ENCODE measurements at places on chromosomes 7 and 10. TPM values are rescaled to one million over a fixed set of nuclear protein-coding genes. Genes with fewer than 3 reads are reported as not detected.
A peak's percentile ranks its signal among the peaks of the same experiment; 100 is the strongest.

GRCh38 chr7:36792421-36792820 is 68.1 kb upstream of the AOAH start:
- no peak for DNase-seq

DNA sequence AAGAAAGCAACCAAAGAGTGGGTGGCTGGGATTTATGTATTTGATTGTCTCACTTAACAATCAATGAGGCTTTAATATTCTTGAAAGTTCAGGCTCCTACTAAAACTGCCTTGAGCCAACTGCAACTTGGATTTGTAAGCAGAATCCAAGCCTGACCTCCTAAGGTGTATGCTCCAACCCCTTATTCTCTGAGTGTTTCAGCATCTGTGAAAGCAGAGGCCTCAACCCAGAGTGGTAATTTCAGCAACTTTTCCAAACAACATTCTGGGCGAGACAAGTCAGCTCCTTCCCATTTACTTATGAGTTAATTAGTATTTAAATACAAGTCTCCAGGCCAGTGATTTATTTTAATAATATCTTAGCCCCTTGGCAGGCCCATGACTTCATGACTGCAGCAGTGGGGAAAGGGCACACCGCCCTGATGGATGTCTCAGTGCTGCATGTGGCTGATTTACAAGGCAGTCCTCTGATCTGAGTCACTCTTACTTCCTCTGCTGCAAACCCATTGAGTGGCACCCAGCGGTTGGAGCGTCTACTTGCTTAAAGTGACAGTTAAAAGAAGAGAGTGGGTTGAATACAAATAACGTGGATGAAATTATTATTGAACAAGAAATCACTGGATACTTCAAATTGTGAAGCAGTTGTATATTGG is 209.1 kb downstream of the TRIL start:
- DNase-seq: peak; percentile 17

DNA sequence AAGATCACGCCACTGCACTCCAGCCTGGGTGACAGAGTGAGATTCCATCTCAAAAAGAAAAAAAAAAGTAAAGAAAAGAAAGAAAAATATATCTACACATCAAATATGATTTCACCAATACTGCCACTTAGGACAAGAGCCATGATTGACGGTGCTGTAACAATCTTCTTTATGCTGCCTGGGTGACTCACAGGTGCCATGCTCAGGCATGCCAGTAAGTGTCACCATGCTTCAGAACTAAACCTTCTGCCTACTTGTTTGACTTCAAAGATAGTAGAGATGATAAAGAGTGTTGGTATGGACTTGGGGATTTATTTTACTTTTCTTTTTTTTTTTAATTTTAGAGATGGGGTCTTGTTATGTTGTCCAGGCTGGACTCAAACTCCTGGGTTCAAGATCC is 33.6 kb upstream of the DNMBP start:
- DNase-seq: peak; percentile 63

FKBP6 gene
- not detected for total RNA-seq

- DNase-seq: no peak
These were observed 166.2 kb downstream of the FAM107B start for GRCh38 chr10:14608381-14609001.

NT5C2 gene
- total RNA-seq: 46.4 TPM

DNA sequence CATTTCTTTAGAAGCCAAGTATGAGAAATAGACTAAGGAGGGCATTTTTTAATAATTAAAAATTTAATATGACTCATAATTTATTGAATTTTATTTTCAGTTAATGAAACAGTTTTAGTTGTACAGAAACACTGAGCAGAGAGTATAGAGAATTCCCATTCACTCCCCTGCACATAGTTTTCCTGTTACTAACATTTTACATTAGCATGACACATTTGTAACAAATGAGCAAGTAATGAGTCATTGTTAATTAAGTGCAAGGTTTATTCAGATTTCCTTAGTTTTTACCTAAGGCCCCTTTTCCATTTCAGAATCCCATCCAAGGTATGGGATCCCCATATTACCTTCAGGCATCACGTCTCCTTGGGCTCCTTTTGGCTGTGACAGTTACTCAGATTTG is 271.5 kb upstream of the FZD8 start:
- DNase-seq: no peak

- peak; percentile 48 for DNase-seq
These were observed at the start of gene DLG5 for GRCh38 chr10:77926566-77927401. Gene DLG5, minus strand, starts transcription at chr10:77926755. Its CDS starts 235 bp downstream, at chr10:77926520.

SPDYE2 gene
- not detected for total RNA-seq

MSS51 gene
- total RNA-seq: 2.4 TPM

PHKG1 gene
- total RNA-seq: 1.2 TPM

- no peak for DNase-seq
These were observed 326.2 kb upstream of the AUTS2 start for GRCh38 chr7:69272101-69272500.

BMPER gene
- total RNA-seq: not detected

DNA sequence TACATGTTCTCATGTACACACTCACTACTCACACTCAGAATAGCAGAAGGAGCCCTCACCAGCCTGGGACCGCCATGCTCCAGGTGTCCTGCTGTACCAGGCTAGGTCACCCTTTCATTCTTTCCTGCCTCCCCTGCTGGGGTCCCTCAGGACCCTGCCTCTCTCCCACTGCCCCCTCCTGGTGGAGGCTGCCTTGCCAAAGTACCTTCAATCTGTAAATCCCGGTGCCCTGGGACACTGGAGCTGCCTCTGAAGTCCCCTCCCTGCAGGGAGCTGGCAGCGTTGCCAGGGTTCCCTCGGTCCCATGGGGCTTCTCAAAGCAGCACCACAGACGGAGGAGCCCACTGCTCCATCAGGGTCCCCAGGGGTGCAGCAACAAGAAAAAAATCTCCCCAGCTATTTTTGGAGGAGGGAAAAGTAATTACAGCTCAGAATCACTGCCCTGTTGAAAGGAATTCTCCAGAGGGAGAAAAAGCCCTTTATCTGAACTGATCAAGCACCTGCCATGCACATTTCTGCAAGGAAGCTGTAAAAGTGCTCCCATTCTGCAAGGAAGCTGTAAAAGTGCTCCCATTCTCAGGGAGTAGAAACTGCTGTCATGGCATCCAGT is 259.9 kb downstream of the PTPRN2 start:
- DNase-seq: no peak

GRCh38 chr7:44079331-44080021 is 2.9 kb downstream of the POLM start:
- no peak for DNase-seq

DNA sequence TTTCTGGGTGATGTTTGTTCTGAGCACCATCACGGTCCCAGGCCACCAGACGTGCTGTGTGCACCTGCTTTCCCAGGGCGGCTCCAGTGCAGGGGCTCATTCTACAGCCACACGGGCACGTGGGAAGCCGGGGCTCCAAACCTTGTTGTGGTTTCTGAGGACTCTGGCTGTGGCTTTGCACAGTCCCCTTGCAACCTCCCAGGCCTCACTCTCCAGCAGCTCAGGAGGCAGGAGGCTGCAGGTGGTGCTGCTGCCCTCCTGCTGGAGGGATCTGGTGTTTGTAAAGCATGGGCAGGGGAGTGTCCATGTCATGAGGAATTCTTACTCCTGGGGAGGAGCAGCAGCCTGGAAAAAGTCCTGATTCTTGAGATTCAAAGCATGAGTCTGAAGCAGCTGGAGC is 54.3 kb downstream of the INSYN2A start:
- DNase-seq: no peak

IDI2 gene
- total RNA-seq: not detected

- peak; percentile 7 for DNase-seq
These were observed 918 bp downstream of the NET1 start for GRCh38 chr10:5413012-5413938.

- DNase-seq: peak; percentile 70
These were observed 117.3 kb downstream of the FAM53B start for GRCh38 chr10:124626759-124627380.

Measured in activated CD4-positive, alpha-beta T cell treated with anti-CD3 and anti-CD28 coated beads for 36 hours (primary cell).